ENCODE measurements at places on chromosomes 11 and 22.
A peak's percentile ranks its signal among the peaks of the same experiment; 100 is the strongest.

DNA sequence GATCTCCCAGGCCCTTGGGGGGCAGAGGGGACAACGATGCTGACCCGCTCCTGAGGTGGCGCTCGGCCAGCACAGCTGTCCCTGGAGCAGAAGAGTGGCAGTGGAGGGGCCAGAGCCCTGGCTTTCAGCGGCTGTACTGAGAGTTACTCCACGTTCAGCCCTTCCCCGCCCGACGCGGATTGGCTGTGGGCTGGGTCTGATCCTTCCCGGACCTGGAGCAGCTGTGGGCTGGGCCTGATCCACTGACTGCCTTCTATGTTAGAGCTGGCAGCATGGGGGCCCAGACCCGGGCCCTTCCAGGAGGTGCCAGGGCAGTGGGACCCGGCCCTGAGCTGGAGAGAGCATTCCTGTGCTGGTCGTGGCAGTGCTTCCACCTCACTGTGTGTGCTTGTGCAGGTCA is 27.8 kb downstream of the YWHAH start:
- DNase-seq: no peak

GRCh38 chr11:134037046-134037908 is 31.6 kb upstream of the JAM3 start:
- DNase-seq: peak; percentile 76

DNA sequence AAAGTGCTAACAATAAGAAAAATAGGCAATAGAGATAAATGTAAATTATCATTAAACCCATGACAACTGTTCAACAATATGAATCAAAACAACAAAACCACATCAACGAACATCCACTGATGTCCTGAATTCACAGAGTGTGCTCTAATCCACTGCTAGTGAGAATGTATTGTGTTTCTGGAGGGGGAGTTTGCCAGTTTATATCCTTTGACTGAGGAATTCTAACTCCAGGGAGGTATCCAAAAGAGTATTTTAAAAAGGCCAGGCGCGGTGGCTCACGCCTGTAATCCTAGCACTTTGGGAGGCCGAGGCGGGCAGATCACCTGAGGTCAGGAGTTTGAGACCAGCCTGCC is 1.7 kb upstream of the WEE1 start:
- no peak for DNase-seq

DNA sequence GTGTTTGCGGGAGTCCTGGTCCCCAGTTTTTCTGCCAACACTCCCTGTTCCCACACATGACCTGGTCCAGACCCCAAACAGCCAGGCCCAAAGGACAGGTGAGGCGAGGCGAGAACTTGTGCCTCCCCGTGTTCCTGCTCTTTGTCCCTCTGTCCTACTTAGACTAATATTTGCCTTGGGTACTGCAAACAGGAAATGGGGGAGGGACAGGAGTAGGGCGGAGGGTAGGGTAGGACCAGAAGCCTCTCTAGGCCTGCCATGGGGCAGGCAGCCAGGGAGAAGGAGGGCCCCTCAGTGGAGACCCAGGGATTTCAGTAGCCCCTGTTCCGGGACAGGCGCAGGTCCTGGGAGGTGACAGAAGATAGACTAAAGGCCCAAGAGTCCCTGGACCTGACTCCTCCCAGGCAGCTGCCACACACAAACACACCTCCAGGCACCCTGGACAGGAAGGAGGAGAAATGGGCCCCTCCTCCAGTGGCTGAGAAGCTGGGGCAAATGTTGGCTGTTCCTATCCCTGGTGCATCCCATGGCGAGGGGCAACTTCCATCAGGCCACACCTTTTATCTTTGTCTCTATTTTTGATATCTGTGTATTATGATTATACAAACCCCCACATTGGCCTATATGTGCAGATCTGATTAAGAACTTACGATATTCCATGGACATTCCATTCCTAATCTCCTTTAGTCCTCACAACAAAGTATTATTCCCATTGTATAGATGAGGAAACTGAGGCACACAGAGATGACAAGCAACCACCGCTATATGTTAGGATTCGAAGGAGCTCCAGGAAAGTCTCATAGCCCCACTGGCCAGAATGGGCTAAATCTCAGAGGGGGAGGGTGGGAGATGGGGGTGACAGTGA is 626 bp upstream of the F2 start:
- DNase-seq: peak; percentile 21

- DNase-seq: no peak
These were observed 2.2 kb downstream of the SRRD start for GRCh38 chr22:26485806-26486390.

DNA sequence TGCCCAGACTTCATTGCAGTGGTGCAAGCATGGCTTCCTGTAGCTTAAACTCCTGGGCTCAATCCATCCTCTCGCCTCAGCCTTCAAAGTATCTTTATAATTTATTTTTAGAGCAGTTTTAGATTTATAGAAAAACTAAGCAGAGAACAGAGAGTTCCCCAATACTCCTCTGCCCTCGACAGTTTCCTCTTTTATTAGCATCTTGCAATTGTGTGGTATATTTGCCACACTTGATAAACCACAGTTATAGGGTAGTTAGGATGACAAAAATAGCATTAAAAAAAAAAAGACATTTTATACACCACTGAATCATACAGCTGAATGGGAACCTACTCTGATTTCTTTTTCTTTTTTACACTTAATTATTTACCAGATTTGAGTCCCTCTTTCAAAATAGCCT is 31.2 kb downstream of the MS4A2 start:
- no peak for DNase-seq

GRCh38 chr11:1062075-1062820 is 12.4 kb upstream of the MUC2 start:
- no peak for DNase-seq

- no peak for DNase-seq
These were observed 8.8 kb downstream of the TBX1 start for GRCh38 chr22:19769393-19769715.

GRCh38 chr11:7056828-7057513 is 31.8 kb upstream of the RBMXL2 start:
- no peak for DNase-seq

DNA sequence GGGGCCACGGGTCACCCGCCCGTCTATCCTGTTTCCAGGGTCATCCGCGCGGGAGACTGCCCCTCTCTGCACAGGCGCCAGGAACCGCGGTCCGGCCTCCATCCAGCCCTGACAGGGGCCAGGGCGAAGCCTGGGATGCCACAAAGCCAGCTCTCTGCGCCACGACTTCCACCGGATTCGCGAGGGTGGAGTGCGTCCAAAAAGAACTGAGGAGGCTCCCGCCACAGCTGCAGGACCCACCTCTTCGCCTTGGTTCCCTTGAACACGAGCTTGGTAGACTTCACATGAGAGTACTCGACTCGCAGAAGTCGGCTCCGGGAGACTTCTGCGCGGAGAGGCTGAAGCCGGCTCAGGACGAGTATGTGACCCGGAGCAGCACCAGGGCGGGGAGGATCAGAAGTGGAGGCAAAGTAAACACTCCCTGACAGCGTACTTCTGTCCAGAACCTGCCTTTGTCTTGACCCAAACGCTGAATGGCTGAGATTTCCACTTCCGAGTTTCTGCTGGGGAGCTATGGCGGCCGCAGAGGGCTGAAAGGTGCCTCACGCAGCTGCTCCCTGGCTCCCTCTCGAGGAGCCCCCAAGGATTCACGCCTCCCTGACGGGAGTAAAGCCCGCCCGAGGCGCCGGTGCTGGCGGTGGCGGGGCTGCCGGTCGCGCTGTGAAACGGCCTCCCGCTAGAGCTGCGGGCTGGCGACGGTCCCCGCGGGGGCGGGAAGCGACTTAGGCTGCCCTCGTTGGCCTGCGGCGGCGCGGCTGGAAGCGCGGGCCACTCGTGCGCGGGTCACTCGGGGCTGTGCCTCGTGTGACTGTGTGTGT is 4566.7 kb upstream of the OR11H1 start:
- no peak for DNase-seq

GRCh38 chr11:859394-860131 is 16.9 kb downstream of the TSPAN4 start:
- peak; percentile 58 for DNase-seq

Measured in EL (cell line).